ENCODE measurements at places on chromosomes 7 and 10.
A peak's percentile ranks its signal among the peaks of the same experiment; 100 is the strongest.

DNA sequence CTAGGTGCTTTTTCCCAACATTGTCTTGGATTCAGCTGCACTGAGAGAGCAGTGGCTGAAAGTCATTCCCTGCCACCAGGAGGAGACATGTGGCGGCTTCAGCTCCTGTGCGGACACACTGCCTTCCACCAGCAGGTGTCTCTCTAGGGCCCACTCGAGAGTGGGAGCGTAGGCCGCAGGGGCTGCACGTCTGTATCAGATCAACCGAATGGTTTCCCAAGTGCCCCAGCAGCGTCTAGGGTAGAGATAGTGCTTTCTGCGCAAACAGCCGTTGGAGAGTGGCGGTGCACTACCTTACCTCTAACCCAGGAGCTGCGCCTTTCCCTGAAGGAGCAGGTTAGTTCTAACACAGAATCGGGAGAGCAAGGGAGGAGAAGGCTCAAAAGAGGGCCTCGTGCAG, 31.7 kb downstream of the PAPOLB start:
- DNase-seq, result peak; percentile 67

DNA sequence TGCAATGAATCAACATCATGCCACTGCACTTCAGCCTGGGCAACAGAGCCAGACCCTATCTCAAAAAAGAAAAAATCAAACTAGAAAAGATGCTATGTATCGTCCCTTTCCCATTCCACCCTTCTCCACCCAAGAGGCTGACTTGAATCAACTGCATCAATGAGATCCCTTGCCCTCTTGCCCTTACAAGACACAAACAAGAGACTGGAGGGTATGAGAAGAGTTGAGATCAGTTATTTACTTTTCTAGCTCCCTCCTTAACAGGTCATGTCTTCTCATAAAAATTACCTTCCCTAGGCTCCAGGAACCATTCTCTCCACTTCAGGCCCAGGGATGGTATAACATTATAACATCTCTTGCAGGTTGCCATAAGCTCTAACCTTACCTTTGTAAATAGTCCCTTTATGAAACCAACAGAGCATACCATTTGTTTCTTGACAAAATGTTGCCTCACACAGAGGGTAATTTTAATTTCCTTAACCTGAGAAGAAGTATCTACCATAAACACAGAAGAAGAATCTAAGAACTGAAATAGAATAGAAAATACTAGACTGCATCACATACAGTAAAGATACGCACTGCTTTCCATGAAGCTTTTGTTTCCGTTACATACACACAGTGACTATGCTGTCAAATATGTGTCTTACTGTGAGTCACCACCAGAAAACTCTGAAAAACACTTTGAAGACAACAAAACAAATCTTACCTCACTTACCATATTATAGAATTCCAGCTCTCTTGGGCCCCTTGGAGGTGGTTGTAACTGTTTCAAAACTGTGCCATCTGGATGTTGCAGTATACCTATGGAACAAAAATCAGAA, 30.5 kb downstream of the IPMK start:
- no peak for DNase-seq

GRCh38 chr10:23613900-23614299, 175.0 kb downstream of the OTUD1 start:
- no peak for DNase-seq

DNA sequence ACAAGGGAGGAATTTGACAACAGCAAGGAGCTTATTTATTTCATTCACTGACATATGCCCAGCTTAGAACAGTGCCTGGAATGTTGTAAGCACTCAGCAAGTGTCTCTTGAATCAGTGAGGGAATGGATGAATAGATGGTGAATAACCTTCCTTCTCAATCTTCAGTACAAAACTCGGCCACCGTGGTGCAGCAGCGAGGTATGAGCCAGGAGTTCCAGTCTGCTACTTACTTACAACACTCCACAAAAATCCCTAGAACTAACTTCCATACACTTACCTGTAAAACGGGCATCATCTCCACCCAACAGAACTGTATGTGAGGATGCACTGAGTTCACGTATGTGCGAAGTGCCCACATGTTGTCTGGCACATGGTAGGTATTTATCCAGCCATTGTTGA, 237.4 kb downstream of the WDR11 start:
- no peak for DNase-seq

DNA sequence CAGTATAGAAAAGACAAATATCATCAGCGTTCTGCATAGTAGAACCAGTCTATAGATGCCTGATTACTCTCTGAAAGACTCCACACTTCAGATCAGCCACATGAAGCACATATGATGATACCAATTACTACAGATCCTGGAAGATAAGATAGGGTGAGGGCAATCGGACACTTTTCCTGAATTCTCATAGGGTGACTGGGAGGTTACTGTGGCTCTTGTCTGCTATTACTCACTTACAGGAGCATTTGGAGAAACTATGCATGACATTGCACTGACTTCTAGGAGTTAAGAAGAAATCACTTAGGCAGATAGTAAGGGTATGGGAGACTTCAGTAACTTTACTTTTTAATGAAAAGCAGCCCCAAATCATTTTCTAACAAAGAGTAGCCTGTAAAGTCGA, 1140.9 kb downstream of the XPNPEP1 start:
- no peak for DNase-seq

Measured in CD8-positive, alpha-beta T cell (primary cell).